LHCN-M2 (cell line): ENCODE measurements at places on chromosomes 5 and 9.
A peak's percentile ranks its signal among the peaks of the same experiment; 100 is the strongest.

GRCh38 chr9:96141666-96142065 is 160.3 kb downstream of the HSD17B3 start:
- DNase-seq: peak; percentile 22

- DNase-seq: no peak
Observed at GRCh38 chr5:3350781-3351180, 244.9 kb upstream of the IRX1 start.

GRCh38 chr5:76007904-76008303 is 75.3 kb upstream of the SV2C start:
- no peak for DNase-seq

GRCh38 chr5:15834596-15835245 is 334.7 kb downstream of the FBXL7 start:
- peak; percentile 78 for DNase-seq

- no peak for DNase-seq
Observed at GRCh38 chr5:44783634-44784315, 25.0 kb upstream of the MRPS30 start.

DNA sequence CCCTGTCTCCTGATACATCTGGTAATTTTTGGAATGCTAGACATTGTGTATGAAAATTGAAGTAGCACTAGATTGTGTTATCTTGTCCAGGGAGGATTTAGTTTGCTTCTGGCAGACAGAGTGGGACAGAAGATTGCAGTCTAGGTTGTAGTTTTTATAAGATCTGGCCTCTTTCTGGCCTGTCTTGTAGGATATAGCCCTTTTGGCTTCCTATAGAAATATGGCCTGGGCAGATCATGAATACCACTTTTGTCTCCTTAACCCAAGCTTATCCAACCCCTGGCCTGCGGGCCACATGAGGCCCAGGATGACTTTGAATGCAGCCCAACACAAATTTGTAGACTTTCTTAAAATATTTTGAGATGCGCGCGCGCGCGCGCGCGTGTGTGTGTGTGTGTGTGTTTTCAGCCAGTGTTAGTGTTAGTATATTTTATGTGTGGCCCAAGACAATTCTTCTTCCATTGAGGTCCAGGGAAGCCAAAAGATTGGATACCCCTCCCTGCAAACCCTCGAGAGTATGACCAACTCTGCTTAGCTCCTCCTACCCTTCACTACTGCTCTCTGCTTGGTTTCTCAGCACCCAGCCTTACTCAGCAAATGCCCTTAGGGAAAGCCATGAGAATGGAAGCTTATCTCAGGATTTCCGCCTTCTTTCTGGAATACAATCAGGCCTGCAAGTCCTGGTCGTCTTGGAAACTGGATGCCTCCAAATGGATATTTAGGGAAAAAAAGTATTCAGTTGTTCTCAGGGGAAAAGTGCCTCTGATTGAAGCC is 26.5 kb downstream of the ANKRD33B start:
- no peak for DNase-seq

DNA sequence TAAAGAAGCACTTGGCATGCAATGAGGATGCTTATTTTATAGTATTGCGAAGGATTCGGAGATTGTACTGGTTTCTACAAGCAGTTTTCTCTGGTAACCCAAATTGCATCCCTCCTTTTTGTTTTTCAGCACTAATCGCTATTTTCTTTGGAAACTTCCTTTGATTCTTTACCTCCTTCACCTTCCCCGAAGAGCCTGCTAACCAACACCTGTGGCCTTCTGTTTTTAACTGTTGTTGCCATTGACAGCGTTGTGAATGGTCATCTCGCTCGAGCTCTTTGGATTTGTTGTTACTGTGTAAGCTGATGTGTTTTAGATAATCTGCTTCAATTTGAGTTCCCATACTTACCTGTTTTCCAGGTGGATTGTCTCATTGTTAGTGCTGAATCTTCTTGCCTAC is 1.1 kb downstream of the CNOT6 start:
- DNase-seq: no peak

DNA sequence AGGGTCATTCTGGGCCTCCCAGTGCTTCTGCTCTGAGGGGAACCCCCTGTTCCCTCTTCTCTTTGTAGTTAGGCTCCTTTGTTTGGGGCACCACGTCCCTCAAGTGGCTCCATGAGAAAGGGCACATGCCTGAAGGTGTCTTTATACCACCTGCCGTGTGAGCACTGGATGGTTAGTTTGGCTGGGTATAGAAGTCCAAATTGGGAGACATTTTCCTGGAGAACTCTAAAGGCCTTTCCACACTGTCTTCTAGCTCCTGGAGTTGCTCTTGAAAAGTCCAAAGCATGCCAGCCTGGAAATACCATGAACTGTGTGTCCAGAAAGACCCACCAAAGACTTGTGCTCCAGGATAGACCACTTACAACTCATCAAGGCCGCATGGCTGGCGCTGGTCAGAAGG is 11.1 kb upstream of the CCDC187 start:
- no peak for DNase-seq

DNA sequence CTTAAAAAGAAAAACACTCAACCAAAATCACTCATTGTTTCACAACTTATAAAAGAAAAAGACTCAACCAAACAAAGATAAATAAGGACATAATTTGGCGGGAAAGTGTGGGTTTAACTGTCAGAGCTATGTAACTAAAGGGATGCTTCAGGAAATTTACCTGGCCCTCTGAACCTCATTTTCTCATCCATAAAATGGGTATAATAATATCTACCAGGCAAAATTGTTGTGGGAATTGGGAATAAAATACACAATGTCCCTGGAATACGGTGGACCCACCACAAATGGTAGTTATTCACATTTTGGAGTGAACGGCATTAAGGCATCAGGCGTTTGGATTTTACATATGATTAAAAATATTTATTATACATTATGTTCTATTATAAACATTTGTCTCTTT is 228.5 kb upstream of the ANKRD55 start:
- no peak for DNase-seq

- peak; percentile 96 for DNase-seq
Observed at GRCh38 chr9:128881884-128882676, at the start of the genes KYAT1 and LRRC8A. Gene KYAT1 (minus strand): TSS chr9:128881950. CDS start chr9:128845405, 36,545 bp downstream. Gene LRRC8A (plus strand): TSS chr9:128882133. CDS start chr9:128907165, 25,032 bp downstream.

- peak; percentile 67 for DNase-seq
Observed at GRCh38 chr5:7897014-7897600, 28.2 kb downstream of the MTRR start.

GRCh38 chr5:180970336-180970735 is 18.3 kb upstream of the BTNL3 start:
- no peak for DNase-seq

DNA sequence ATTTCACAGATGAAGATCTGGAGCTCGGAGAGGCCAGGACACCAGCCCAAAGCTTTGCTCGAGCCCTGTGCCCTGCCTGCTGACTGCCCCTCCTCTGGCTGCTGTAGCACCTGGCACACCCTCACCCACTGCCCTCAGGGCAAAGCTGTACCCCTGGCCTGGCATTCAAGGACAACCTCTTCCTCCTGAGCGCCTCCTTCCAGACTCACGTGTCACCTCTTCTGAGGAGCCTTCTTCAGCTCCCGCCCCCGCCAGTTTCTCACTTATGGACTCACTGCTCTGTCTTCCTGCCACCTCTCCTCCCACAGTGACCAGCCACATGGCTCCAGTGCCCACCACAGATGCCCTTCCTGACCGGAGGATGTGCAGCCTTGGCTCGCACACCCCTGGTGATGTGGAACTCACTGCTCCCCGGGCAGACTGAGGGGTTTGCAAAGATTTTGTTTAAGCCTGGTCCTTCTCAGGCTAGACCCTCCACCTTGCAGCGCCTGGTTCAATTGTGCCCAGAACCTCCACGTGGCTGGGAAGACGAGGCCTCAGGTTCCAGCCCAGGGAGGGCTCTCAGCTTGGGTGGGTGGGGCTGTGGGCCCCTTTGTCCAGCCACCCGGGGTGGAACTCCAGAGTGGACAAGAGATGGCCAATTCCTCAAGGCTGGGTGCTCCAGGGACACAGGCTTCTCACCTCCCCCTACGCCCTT is 46.6 kb upstream of the PHYKPL start:
- no peak for DNase-seq

DNA sequence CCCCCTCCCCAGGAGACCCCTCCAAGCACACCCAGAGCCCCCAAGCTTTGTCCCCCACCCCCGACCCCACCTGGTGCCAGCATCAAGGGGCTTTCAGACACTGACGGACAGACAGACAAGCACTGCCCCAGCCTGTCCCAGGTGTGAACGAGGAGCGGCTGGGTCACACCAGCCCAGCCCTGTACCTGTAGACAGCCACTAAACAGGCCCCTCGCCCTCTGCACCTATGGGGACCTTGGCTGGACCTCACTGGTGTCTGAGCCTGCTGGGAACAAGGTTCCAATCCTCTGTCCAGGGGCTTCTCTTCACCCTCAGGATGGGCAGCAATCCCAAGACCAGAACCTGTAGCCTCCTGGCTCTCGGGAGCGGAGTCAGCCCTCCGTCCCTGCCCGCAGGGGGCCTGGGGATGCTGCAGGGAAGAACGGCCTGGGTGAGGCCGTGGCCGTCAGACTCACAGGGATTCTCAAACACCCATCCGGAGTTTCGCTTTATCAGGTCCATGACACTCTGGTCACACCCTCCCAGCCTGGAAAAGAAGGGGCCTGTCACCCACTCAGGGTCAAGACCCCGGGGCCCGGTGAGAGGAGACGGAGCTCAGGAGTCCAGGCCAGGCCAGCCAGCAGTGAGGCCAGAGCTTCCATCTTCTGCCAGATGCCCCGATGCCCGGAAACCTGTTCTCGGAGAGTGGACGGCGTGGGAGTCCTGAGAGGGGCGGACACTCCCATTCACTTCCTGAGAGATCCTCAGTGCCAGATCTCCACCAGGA is 2.8 kb downstream of the LCN6 start:
- no peak for DNase-seq

DNA sequence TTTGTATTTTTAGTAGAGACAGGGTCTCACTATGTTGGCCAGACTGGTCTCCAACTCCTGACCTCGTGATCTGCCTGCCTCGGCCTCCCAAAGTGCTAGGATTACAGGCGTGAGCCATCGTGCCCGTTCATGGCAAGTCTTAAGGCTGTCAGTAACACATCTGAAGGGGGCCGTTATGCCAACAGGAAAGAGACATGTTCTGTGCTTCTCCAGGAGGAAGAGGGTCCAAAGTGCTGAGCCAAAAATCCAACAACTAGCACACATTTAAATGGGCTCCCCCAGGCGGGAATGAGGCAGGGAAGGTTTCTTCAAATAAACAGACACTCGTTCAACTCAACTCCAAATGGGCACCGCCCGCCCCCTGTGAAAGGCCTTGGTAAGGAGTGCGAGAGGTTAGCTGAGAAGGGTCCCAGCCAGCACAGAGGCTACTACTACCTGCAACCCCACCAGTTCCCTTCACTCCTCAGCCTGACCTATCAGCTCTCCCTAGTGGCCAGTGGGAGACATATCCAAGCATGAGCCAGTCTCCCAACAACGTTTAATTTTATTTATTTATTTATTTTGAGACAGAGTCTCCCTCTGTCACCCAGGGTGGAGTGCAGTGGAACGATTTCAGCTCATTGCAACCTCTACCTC is 84.1 kb upstream of the DMRT1 start:
- DNase-seq: peak; percentile 69

DNA sequence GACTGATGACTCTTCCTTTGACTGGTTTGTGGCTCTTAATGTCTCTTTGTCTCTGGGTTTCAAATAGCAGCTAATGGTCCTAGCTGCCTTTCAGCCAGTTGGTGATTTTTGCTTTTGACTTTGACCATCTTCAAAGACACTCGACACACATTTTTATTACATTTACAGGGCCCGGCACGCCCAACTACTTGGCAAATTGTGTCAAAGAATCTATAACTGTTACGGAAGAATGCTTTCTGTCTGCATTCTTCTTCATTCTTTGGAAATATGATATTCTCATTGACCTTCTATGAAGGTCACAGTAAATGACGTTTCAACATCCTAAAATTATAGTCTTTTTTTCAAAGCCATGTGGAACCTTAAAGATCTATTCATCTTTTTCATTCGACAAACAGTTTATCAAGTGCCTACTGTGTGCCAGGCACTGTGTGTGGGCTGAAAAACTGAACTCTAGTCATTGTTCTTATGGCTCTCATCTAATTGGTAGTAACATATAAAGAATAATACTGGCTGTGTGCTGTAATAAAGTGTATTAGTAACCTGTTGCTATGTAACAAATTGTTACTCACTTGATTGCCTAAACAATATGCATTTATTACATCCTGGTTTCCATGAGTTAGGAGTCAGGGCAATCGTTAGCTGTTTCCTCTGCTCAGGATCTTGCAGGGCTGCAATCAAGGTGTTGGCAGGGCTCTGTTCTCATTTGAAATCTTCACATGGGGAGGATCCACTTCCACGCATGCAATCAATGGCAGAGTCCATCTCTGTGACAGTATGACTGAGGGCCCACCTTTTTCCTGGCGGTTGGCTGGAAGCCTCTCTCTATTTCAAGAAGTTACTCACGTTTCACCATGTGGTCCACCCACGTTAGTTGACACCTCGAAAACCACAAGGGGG is 7.0 kb upstream of the WHRN start:
- no peak for DNase-seq

DNA sequence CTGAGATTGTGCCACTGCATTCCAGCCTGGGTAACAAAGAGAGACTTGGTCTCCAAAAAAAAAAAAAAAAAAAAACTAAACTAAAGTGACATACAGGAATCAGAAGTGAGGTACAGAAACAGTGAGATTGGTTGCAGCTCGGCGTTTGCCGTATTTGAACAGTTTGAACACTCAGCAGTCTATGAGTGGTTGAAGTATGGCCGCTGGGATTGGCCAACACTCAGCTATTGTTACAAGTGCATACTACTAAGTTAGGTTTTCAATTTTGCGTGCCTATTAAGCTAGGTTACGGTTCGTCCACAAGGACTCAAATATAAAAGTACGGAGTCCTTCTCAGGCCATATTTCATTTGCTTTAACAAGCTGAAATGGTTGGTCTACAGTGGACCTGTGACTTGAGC is 3.3 kb upstream of the TSC1 start:
- no peak for DNase-seq

DNA sequence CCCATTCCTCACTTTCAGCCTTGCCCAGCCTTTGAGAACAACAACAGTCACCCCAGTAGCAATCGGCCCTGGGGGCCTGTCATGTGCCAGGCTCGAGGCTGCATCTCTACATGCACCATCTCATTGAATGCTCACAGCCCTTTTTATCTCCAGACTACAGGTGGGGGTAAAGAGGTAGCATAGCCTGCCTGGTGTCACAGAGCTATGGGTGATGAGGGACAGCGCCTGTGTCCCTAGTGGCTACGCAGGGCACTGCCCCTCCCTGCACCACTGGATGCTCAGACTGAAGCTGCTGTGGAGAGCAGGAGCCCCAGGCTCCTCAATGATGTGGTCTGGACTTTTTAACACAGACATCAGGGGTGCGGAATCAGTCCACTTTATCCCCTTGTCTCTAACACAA is 2.8 kb downstream of the CAMK2A start:
- no peak for DNase-seq

DNA sequence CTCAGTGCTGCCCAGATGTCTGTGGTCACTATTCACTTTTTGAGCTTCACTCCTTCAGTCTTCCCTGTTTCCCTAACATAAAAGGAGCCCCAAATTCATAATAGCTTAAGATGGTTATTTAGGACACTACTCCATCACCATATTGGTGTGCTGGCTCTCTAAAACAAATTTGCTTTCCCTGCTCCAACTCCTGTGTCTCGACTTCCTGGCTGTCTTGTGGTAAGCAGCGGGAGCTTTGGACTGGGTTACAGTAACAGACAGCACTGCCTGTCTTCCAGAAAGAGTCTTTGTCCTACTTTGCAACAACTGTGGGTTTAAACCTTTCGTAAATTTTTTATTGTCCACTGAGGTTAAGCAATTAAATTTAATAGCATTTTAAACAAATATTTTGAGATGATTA is 389.4 kb downstream of the CDH9 start:
- DNase-seq: peak; percentile 3
